ENCODE measurements at places on chromosomes 16 and 17.

- DNase-seq: no peak
These were observed 5.7 kb downstream of the CCR7 start for GRCh38 chr17:40559564-40559916.

DNA sequence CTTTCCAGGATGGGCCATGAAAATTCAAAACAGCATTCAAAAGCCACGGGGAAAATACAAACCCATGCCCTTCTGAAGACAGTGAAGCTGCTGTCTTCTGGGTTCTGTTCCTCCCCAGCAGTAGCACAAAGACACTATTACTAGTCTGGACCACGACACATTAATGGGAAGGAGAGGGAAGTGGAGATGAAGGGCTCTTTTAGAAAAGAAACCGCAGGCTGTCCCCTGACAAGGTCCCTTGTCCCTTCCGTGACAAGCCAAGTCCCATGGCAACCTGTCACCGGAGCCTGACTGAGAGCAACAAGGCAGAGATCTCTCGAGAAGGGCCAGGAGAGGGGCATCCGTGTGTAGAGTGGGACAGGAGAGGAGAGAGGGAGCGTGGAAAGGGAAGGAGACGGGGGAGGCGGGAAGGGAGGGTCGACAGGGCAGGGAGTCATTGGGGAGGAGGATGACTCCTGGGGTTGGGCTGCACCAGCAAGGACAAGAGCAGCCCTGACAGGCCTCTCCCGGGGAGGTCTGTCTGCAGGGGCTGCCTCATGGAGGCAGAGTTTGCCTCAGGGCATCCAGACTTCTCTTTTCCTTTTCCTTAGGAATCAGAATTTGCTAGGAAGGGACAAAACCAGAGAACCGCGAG, 436.2 kb downstream of the SLC39A11 start:
- no peak for DNase-seq

- no peak for DNase-seq
These were observed 147.6 kb downstream of the XYLT1 start for GRCh38 chr16:17323171-17323570.

GRCh38 chr17:40678902-40679522, 14.0 kb upstream of the KRT222 start:
- no peak for DNase-seq

DNA sequence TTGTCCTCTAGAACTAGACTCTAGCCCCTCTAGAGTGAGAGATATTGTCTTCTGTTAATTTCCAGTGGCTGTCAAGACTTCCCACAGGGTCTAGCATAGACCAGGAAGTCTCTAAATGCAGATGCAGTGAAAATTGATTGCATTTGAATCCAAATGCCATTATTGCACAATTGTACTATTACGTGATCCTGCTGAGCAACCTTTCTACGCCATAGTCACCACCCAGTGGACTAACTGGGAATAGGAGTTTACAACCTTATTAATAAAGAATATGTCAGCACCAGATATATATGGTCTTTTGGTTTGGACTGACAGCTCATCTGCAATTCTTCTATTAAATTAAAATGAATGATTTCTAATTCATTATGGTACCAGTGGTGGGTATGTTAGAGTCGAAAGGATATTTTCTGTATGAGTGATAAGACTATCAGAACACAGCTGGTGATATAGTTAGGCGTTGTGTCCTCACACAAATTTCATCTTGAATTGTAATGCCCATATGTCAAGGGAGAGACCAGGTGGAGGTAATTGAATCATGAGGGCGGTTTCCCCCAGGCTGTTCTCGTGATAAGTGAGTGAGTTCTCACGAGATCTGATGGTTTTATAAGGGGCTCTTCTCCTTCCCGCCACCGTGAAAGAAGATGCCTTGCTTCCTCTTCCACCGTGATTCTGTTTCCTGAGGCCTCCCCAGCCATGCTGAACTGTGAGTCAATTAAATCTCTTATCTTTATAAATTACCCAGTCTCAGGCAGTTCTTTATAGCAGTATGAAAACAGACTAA, 138.9 kb upstream of the CA10 start:
- DNase-seq: no peak

Measured in T-helper 22 cell (primary cell).